ENCODE measurements at places on chromosomes 12 and 14.
A peak's percentile ranks its signal among the peaks of the same experiment; 100 is the strongest.

GRCh38 chr14:104427131-104427851 is 152.3 kb upstream of the C14orf180 start:
- DNase-seq = no peak

- DNase-seq = no peak
Measured at GRCh38 chr14:96056509-96057422, 17.6 kb downstream of the C14orf132 start.

GRCh38 chr14:20690848-20691640 is 2.5 kb downstream of the ANG start:
- no peak for DNase-seq

GRCh38 chr12:7859552-7859951 is 13.2 kb downstream of the SLC2A14 start:
- no peak for DNase-seq

DNA sequence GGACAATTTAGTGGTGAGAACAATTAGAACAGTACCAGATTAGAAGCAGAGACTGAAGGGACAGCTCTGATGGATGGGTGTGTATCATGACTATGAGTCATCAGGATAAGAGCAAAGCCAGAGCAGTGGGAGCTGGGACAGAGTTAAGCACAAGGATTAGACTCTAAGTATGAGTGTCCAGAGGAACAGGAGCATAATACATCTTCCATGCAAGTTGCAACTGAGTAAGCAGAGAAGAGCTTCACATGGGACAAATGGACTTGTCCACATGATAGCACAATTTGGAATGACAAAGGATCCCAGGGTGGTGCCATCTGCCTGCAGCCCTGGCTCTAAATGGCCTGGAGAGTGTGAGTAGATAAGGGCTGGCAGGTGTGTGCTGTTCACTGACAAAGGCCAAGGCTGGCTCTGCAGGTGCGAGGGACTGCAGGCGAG is 226.4 kb upstream of the CAND1 start:
- no peak for DNase-seq

- no peak for DNase-seq
Measured at GRCh38 chr12:116076399-116076798, 201.1 kb downstream of the MED13L start.

GRCh38 chr12:96425951-96426350 is 25.7 kb upstream of the CDK17 start:
- no peak for DNase-seq

GRCh38 chr12:79426121-79426520 is 264.6 kb downstream of the PAWR start:
- no peak for DNase-seq

DNA sequence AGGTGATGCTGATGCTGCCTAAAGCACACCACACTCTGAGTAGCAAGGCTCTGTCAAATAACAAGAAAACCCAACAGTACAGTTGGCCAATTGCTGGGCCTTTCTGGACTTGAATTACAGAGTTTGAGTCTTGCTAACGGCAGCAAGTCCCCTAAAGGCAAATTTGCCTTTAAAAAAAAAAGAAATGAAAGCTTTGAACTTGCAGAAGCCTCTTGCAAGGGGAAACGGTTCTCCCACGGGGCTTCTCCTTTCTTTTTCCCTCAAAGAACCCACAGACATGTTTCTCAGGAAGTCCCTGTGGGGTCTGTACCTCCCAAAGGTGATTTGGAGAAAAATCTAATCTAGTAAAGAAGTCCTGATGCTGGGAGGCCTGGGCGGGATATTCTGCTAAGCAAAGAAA is 191.3 kb upstream of the MYL2 start:
- DNase-seq = no peak

DNA sequence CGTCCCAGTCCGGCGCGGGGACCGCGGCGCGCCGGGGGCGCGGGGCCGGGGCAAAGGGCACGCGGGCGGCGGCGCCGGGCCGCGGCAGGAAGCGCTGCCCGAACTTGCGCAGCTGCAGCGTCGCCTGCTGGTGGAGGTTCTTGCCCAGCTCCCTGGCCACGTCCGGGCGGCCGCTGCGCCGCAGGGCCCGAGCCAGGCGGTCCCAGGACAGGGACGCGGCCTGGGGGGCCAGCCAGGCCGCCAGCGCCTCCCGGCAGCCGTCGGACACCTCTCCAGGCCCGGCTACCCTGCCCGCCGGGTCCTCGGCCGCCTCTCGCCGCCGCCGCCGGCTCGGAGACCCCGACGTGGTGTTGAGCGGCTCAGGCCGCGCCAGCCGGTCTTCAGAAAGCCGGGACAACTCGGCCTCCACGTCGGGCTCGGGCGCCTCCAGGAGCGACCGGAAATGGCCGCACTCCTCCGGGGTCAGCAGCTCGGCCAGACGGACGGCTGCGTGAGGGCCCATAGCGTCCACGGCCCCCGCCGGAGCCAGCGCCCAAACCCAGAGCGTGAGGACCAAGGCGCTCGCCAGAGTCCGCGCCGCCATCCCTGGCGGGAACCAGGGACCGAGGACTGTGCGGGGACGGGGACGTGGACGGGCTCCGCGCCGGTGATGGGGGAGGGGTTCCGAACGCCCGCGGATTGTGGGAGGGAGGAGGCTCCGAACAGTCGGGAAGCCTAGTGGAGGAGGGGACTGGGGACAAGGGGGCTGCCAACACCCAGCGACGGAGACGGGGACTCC is 34.0 kb downstream of the FIGNL2 start:
- peak; percentile 46 for DNase-seq

DNA sequence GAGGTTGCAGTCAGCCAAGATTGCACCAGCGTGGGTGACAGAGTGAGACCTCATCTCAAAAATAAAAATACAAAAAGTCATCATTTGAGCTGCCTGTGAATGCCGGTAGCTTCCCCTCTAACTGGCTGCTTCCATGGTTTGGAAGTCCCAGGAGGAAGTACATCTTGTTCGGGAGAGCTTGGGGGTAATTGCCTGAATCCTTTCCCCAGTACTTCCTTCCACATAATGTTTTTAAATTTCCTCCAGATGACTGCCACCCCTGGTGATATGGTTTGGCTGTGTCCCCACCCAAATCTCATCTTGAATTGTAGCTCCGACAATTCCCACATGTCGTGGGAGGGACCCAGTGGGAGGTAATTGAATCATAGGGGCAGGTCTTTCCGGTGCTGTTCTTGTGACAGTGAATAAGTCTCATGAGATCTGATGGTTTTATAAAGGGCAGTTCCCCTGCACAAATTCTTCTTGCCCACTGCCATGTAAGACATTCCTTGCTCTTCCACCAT is 87.2 kb downstream of the SPRING1 start:
- DNase-seq = no peak

- no peak for DNase-seq
Measured at GRCh38 chr12:10392394-10392930, 2.6 kb upstream of the KLRK1 start.

DNA sequence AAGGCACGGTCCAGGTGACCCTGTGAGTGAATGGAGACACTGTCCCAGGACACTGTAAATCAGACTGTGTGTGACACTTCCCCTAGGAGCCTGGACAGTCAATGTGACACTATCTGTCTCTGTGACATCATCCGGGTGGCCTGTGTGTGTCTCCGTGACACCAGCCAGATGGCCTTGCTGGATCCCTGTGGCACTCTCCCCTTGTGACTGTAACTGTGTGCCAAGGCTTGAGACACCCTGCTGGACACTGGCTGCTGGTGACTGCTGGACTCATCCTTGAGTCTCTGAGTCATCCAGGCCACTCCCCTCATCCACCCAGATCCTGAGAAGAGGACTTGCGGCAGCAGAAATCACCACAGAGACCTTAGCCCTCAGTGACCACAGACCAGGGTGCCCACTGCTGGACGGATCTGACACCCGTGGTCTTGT is 51.6 kb downstream of the MVK start:
- no peak for DNase-seq

GRCh38 chr14:103334644-103335622 is 896 bp downstream of the EIF5 start:
- peak; percentile 73 for DNase-seq

GRCh38 chr14:102568115-102568614 is 24.3 kb upstream of the RCOR1 start:
- no peak for DNase-seq

GRCh38 chr14:98470663-98471062 is 801.3 kb downstream of the BCL11B start:
- DNase-seq = no peak

DNA sequence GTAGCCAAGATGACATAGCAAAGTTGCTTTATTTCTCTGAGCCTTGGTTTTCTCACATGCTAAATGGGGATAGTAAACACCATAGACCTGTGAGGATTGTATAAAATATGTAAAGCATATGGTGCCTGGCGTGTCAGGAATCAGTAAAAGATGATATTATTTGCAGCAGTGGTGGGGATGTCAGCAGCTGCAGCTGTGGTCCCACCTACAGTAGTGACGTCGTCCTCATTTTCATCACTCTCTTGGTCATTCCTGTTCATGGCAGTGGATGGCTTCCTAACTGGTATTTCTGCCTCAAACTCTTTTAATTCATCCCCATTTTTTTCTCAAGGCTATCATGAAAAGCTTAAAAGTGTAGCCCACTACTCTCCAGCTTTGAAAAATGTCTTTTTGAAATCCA is 12.1 kb downstream of the BMAL2 start:
- DNase-seq = no peak

DNA sequence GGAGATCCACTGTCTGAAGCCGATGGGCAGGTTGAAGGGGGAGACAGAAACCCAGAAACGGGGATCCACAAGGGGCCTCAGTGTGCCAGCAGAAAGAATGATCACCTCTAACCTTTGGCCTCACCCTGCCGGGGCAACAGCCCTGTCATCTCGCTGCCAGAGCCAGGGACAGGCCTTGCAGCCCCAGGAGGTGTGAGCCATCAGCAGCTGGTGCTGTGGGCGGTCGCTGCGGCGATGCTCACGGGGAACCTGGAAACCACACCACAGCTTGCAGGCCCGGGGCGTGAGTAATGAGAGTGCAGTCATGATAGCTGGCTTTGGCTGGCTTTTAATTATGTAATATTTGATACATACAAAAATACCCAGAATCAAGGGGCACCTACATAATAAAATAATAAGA is 4.7 kb upstream of the TTC7B start:
- DNase-seq = peak; percentile 62

GRCh38 chr14:47785058-47785457 is 109.7 kb upstream of the MDGA2 start:
- no peak for DNase-seq

- DNase-seq = no peak
Measured at GRCh38 chr12:90084018-90084417, 375.4 kb upstream of the ATP2B1 start.

DNA sequence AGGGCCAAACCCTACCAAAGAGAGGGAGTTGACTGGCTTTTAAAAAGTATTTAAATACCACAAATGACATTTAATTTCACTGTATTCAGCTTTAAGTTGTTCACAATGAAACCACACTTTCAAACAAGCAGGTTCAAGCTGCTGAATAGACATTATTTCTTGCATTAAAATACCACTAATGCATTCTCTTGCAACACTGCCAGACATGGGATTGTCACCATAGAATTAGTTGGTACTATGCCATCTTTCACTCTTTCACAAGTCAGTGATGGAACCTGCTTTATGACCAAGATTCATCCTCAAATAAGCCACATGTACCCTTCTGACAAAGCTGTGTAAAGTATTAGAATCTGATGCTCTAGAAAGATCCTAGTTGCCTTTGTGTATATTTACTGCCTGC is 239.4 kb downstream of the PAWR start:
- DNase-seq = no peak

DNA sequence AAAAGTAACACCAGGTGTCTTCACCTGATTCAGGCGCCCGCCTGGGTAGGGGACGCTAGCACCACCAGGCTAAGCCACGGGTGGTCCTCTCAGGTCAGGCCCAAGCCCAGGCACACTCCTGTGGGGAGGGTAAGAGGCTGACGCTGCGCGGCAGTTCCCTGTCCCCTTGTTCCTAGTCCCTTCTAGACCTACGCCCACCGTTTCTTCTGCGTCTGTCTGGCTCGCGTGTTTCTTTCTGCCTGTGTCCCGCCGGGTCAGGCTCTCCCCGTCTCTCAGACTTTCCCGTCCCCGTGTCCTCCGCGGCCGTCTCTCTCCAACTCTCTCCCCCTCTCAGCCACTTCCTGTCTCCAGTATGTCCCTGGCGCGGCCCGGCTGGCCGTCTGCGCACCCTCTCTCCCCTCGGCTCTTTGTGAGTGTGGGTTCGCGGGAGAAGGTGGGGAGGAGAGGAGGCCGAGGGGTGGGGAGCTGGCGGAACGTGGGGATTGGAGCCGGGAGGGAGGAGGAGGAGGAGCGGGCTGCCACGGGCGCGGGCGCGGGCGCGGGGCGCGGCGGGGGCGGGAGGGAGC is 3.1 kb upstream of the TNS2 start:
- no peak for DNase-seq

GRCh38 chr12:57190037-57190436 is 26.6 kb upstream of the NXPH4 start:
- DNase-seq = no peak

GRCh38 chr14:51774209-51774608 is 86.2 kb upstream of the GNG2 start:
- DNase-seq = no peak

DNA sequence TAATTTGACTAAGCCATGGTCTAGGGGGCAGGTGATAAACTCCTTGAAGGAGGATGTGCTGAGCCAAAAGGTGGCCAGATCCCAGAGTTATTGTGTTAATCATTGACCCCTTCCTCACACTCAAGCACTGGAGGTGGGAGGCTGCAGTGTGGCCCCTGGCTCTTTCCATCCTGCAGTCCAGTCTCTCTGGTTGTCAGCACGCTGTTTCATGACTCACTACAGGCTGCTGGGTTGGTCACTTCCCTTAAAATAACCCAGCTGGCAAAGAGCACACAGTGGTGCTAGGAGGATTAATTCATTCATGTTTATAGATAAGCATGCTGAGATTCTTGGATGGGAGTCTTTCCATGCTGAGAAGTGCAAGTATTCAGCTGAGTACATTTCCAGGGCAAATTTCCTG is 228.9 kb downstream of the ANO2 start:
- no peak for DNase-seq

DNA sequence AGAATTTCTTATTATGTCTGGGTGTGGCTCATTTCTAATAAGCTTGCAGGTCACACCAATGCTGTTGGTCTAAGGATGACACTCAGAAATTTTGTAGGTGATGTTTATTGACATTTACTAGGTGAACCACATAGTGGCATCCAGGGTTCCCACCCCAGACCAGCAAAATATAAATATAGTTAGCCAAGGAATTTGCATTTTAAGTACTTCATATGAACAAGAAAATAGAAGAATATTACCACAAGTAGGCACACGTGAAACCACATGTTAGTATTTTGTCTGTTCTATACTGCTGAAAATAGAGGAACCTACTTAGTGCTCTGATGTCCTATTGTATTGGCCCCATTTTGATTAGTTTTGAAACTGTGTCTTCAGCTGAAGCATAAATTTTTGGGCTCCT is 71.1 kb downstream of the USP15 start:
- DNase-seq = no peak

DNA sequence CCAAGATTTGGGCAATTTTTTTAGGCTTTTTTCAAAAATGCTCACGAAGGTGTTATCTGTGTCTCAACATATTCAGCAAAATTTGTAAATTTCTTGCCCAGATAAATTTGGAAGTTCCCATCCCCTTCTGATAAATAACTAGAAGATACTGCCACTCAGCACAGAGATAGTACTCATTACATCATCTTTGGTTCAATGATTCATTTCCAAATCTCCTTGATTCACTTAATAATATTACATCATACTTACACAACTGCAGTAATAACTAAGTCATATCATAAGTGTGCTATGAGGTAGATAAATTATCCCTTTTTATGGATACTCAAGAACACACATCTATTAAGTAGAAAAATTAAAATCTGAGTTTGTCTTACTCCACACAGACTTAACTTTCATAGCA is 89.4 kb downstream of the RPAP3 start:
- DNase-seq = no peak

GRCh38 chr14:51525739-51526138 is 126.0 kb upstream of the FRMD6 start:
- no peak for DNase-seq

GRCh38 chr12:101707131-101707782 is 9.8 kb downstream of the CHPT1 start:
- no peak for DNase-seq

Measured in activated CD4-positive, alpha-beta T cell treated with anti-CD3 and anti-CD28 coated beads, Interleukin-2, amount 50 U/mL, for 24 hours (primary cell).